ENCODE measurements at places on chromosomes 11 and 22.

GRCh38 chr11:16110886-16111285 is 245.5 kb downstream of the SOX6 start:
- DNase-seq: no peak

GRCh38 chr22:45163099-45163450 is 650 bp upstream of the NUP50 start:
- no peak for DNase-seq

GRCh38 chr11:26245046-26245445 is 86.9 kb upstream of the ANO3 start:
- DNase-seq: no peak

DNA sequence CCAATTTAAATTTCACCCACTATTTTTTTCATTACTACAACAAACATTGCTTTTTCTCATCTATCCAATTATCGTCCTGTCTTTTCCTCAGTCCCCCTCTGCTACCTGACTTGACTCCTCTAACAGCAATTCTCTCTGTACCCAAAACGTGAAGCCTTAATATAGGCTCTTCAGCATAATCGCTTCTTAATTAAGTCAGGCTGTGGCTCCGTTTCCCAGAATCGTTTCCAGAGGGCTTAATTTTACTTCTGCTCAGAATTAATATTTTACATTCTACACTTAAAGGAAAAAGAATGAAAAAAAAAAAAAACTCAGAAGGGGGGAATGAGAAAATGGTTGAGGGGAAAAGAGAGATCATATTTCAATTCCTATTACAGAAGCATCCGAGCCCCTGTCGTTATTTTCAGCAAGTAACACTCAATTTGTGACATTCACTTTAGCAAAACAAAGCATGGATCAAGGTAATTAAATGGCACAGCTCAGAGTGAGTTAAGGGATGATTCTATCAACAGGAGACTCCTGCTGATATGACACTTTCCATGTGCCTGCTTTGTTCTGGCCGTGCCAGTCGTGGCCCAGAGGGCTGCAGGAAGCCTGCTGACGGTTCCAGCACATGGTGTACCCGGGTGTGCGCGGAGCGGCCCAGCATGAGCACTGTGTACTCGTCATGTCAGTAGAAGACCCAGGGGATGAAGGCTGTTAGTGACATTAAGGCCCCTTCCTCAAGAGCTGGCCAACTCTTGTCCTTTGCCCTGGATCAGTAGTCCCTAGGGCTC is 272.5 kb downstream of the NTM start:
- DNase-seq: no peak

DNA sequence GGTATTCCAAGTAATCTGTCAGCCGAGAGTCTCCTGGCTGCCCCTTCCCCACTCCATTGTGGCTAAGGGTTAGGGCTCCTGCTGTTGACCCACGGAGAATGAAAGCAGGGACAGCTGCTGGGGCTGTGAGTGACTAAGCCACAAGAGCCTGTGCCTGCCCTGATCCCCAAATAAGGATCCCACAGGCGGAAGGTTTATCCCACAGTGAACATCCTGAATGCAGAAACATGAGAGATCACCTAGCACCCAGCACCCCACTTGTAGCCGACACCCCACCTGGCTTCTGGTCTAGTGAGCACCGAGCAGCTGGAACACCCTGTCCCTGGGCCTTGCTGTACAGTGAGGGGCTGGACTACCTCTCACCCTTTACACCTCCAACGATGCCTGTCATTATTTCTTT is 117.7 kb upstream of the LMO1 start:
- DNase-seq: no peak

DNA sequence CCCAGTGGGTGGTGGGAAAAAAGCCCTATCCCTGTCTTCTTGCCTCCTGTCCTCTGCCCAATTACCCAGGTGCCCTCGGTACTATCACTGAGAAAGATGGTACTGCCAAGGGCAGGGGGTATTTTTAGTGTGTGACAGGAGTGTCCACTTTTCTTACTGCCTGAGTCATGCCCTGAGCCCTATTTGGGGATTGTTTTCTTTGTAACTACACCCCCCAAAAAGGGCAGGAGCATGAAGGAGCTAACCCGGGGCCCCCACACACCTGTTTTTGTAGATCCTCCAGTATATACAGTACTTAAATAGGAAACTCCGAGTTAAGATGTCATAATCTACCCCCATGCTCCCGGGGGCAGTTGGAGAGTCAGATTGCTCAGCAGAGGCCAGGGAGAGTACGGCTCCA is 3.8 kb downstream of the SMTNL1 start:
- no peak for DNase-seq

DNA sequence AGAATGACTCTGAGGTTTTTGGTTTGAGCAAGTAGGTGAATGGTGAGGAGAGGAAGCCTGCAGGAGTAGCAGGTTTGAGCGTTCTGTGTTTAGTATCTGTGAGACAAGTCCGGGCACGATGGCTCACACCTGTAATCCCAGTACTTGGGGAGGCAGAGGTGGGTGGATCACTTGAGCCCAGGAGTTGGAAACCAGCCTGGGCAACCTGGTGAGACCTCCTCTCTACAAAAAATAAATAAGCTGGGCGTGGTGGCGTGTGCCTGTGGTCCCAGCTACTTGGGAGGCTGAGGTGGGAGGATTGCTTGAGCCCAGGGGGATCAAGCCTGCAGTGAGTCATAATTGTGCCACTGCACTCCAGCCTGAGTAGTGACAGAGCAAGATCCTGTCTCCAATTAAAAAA is 9.7 kb upstream of the CENATAC start:
- DNase-seq: no peak

DNA sequence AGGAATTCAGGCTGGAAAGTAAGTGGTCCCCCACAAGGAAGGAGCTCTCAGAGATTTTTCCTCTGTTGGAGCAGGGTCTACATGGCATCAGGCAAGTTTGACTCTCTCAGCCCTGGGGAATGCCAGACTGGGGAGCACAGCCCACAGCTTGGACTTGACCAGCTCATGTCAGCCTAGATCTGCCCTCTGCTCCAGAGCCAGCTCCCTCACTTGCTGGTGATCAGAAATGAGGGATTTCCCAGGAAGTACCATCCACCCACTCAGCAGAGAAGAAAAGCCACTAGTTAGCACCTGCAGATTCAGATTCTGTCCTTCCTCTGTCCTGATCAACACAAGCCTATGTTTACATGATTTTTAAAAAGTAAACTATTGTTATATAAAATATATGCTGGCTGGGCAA is 13.0 kb downstream of the TALDO1 start:
- DNase-seq: no peak

DNA sequence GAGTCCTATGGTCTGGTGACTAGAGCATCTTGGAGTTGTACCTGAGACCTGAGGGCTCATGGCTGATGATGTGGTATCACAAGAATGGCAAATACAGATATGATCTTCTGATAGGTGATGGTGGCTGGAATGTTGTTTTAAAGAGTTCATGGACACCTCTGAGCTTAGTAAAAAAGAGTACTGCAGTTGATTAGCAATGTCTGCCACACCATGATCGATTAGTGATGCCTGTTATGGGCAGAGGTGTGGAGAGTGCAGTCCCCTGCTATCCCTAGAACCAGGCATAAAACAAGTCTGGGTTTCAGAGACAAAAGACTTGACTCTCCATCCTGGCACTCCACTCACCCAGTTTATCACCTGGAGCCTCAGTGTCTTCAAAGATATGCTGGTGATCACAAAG is 1.4 kb upstream of the BATF2 start:
- no peak for DNase-seq

DNA sequence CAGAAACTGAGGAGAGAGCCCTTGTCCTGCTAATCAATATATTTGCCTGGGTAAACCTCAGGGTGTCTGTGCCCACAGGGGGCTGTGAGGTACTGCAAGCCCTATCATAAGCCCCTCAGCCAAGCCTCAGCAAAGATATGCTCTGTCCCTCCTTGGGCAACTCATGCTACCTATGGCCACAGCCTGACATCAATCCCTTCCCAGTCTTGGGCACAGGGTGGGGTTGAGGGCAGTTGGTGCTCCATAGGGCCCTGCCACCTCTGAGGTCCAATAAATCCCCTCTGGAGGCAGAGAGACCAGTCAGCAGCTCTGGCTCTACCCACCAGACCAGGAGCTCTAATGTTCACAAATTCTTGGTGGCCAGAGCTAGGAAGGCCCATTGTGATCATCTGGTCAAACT is 23.8 kb downstream of the TPBGL start:
- no peak for DNase-seq

DNA sequence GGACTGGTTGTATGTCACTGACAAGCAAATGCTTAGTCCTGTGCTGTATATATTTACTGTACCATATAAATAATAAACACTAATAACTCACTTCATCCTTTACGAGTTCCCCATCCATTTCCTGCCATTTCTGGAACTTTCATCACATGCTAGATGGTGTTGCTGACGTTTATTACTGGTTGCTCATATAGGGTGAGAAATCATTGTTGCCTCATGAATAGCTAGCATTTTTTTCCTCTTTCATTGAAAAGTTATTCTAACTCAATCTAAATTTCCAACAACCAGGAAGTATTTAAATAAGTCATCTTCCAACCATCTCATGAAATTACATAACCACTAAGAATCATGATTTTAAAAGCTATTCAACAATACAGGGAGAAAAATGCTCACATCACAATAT is 88.6 kb upstream of the RCN1 start:
- DNase-seq: no peak

- DNase-seq: no peak
Measured at GRCh38 chr11:45892856-45893255, 7.4 kb downstream of the MAPK8IP1 start.

DNA sequence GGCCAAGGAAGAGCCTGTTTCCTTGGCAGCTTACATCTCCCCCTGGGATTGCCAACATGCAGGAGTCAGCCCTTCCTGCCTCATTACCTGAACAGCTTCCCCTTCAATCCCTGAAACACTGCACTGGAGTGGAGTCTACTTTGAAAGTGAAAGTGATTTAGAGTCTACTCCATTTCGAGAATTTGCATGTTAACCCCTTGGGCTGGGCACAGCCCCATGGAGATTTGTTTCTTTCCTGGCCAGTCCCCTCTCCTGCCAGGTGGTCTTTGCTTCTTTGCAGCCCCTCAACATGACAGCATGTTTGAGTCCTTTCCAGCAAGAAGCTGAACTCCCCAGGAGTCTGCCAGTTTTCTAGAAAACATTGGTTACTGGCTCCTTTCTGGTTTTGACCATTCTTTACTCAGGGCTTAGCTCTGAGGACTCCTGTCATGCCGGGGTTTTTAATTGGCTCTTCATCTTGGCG is 59.9 kb downstream of the TRAF6 start:
- DNase-seq: no peak

GRCh38 chr11:83002053-83002452 is 69.6 kb downstream of the RAB30 start:
- peak; percentile 3 for DNase-seq

GRCh38 chr11:130300567-130300966 is 14.2 kb downstream of the ZBTB44 start:
- DNase-seq: no peak

- DNase-seq: no peak
Measured at GRCh38 chr11:108224911-108225786, 2.3 kb downstream of the ATM start.

GRCh38 chr11:78032090-78032489 is 9.0 kb upstream of the KCTD14 start:
- DNase-seq: no peak

GRCh38 chr11:128628686-128629085 is 41.3 kb upstream of the ETS1 start:
- no peak for DNase-seq
